Testis (tissue), 5 donors: ENCODE measurements at places on chromosomes 2 and 18.

GRCh38 chr2:157182204-157182709 is 75.2 kb upstream of the GALNT5 start:
- no peak for DNase-seq

GRCh38 chr2:1744446-1745170 is at the start of gene PXDN:
Gene PXDN (minus strand): TSS chr2:1744515. CDS start chr2:1744455, 60 bp downstream.
- DNase-seq, result peak; percentile 51

- DNase-seq, result no peak
These were observed 58.2 kb downstream of the ICOS start for GRCh38 chr2:203994735-203995134.

GRCh38 chr2:137467246-137467862 is 496.9 kb upstream of the HNMT start:
- peak; percentile 59 for DNase-seq

GRCh38 chr2:59968441-59968840 is 585.0 kb downstream of the BCL11A start:
- no peak for DNase-seq

DNA sequence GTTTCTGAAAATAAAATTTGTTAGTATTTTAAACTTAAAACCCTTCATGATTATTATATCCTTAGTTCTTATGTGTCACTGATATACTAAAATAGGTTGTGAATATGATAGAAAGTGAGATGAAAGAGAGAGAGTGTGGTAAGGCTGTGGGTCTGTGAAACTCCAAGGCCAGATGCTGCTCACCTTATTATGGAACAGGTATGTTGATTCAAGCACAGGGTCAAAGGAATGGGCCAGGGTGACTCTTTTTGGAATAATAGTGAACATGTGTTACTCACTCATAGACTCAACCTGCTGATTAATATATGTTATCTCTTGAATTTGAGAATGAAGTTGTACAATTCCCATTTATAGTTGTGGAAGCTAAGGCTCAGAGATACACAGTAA is 70.7 kb upstream of the FN1 start:
- no peak for DNase-seq

DNA sequence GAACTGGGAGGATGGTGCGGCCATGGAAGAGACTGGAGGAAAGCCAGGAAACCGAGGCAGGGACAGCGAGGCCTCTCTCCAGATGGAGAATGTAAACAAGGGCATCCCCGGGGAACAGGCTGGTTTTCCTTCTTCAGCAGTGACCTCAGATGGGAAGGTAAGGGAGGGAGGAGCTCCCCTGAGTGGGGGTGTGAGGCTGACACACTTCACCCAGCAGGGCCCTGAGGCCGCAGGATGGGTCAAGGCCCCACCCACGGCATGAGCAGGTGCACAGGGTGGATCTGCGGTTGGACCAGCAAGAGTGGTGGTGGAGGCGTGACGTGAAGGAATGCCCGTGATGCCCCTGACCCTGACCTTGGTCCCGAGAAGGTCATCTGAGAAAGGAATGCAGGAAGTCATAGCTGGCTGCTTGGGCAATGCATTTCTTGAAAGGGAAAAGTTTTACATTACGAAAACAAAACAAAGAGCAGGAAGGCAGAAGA is 48.1 kb downstream of the ADCY3 start:
- DNase-seq, result no peak

DNA sequence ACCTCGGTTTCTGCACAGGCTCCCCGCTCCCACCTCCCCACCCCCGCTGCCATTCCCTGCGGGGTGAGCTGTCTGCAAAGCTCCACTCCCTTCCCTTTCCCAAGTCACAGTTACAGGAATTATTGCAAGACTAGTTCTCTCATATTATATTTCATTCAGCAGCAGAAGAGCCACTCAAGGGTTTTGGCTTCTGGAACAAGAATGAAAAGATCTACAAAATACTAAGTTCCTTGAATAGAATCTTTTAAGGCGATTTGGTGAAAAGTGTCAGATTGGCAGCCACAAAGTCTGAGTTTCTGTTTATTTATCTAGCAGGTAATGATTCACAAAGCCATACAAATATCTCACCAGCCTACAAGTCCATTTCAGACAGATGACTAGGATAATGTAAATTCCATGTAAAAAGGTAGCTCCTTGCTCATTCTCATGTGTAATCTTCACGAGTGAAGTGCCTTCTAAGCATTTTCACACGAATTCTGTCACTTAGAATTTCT is 221.9 kb upstream of the RBBP8 start:
- DNase-seq, result no peak

DNA sequence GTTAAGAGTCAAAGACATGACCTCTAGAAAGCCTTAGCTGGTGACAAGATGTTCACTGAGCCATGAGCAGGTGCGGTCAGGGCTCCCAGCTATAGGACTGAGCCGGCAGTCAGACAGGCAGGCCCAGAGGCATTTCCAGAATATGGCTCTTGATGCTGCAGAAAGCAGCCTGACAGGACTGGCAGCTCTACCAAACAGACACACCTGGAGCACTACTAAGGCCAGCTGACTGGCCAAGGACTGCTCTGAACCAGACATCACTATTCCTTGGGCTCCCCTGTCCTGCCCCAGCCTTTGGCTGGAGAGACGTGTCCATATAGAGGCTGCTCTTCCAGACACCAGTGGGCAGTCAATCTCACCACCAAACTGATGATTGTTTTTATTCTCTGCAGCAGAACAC is 98.8 kb downstream of the RIF1 start:
- no peak for DNase-seq

DNA sequence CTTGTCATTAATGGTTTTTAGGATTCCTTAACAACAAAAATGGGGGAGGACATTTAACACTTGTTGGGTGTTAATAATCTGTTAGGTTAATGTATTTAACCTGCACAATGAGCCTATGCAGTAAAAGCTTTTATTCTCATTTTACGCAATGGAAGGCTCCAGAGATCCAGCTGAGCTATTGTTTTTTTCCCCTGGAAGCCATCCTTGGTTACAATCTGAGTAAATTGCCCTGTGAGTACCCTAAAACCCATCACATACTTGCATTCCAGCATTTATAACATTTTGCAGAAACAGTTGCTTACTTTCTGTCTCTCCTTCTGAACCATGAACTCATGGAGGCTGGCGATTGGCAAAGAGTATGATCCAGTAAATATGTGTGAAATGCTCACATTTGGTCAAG is 30.2 kb upstream of the DOCK10 start:
- DNase-seq, result no peak

GRCh38 chr2:181228661-181229060 is 228.5 kb upstream of the ITGA4 start:
- DNase-seq, result no peak

DNA sequence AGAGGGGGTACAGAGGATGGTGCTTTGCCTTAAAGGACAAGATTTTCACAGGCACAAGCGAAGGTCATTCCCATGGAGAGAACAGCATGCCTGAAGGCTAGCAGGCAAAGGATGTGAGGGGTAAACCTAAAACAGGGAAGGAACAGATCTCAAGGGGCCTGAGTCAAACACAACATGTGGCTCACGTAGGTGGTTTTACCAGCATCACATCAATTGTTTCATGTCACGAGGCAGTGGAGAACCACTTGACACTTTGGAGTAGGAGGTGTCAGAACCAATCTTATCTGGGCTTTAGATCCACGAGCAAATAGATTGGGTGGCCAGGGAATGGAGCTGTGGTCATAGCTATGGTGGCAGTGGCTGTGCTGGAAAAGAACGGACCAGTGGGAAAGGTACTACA is 8.4 kb downstream of the COX5B start:
- DNase-seq, result no peak

- no peak for DNase-seq
These were observed 476.4 kb upstream of the SPHKAP start for GRCh38 chr2:228657807-228658402.
